ENCODE measurements at places on chromosomes 5 and 9.

GRCh38 chr5:44875661-44876605 is 67.2 kb downstream of the MRPS30 start:
- no peak for DNase-seq

DNA sequence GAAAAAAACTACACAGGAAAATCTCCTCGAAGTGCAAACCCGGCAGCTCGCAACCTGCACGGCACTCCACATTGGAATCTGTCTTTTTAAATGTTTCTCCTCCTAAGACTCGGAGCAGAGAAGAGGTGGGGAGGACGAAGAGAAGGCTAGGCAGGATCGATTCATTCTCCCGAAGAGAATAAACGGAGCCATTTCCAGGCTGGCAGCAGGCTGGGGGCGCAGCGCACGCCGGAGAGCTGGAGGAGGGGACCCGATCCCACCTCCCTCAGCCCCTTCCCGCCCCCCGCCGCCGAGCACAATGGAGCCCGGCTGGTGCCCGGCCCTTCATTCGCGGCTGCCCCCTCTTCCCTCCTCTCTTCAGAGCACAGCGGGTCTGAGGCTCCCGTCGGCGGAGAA is 628 bp downstream of the HOMER1 start:
- no peak for DNase-seq

DNA sequence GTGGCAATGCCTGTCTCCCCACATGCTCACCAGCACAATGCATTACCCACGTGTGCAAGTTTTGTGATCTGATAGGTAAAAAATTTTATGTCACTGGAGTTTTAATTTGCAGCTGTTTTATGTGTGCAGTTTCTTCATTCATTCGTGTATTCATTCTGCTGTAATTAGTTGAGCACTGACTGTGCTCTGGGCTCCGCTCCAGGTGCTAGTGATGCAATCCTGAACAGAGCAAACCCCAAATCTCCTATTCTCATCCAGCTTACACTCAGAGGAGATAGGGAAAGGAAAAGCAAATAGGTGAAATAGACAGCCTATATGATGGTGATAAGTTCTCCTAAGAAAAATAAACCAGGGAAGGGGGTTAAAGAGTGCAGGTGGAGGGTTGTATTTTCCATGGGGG is 148.4 kb downstream of the TENT4A start:
- no peak for DNase-seq

DNA sequence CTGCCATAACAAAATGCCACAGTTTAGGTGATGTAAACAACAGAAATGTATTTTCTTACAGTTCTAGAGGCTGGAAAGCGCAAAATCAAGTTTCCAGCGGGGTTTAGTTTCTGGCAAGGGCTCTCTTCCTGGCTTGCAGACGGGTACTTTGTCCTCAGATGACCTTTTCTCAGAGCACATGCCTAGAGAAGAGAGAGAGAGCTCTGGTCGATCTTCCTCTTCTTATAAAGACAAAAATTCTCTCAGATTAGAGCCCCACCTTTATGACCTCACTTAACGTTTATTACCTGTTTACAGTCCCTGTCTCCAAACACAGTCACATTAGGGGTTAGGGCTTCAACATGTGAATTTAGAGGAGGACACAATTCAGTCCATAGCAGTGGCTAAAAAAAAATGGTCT is 119.7 kb downstream of the CETN3 start:
- DNase-seq, result no peak

DNA sequence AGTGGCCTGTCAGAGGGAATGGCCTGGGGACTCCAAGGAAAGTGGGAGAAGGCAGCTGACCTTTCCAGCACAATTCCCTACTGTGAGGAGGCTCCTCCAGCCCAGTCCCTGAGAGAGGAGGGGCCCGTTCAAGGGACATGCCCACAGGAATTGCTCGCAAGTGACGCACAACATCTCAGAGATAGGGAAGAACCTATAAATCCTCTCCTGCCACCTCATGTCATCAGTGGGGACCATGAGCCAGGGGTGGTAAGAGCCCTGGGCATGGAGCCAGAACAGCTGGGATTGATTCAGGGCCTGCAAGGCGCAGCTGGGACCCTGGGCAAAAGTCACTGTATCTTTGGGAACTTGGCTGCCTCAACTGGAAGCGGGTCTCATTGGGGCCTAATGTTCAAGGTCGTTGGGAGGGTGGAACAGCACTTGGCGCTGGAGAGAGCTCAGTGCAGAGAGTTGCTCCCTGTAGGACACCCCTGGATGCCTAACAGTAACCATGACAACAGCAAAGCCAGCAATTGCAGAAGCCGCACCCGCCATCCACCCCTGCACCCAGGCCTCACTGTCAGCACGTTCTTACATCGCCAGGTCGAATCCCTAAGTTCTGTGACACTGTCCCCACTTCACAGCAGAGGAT is 41.3 kb upstream of the ORM1 start:
- DNase-seq, result no peak

DNA sequence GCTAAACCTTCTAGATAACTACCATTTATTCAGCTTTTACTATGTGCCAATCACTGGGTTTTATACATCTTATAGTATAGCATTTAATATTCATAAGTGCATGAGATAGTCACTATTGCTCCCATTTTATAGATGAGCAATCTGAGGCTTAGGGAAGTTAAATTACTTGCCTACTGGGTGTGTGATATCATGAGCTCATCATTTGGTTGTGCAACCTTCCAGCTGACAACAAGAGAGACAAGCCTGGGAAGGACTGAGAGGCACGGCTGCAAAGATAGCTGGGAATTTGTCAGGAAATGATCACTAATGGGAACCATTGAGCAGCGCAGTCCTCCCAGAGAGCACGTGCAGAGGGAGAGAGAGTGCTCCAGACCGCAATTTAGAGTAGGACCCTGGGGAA is 481.6 kb upstream of the KIF2A start:
- no peak for DNase-seq

- DNase-seq, result no peak
Measured at GRCh38 chr9:37421914-37422288, 595 bp upstream of the GRHPR start.

- DNase-seq, result no peak
Measured at GRCh38 chr5:69271376-69271775, 36.7 kb downstream of the CDK7 start.

DNA sequence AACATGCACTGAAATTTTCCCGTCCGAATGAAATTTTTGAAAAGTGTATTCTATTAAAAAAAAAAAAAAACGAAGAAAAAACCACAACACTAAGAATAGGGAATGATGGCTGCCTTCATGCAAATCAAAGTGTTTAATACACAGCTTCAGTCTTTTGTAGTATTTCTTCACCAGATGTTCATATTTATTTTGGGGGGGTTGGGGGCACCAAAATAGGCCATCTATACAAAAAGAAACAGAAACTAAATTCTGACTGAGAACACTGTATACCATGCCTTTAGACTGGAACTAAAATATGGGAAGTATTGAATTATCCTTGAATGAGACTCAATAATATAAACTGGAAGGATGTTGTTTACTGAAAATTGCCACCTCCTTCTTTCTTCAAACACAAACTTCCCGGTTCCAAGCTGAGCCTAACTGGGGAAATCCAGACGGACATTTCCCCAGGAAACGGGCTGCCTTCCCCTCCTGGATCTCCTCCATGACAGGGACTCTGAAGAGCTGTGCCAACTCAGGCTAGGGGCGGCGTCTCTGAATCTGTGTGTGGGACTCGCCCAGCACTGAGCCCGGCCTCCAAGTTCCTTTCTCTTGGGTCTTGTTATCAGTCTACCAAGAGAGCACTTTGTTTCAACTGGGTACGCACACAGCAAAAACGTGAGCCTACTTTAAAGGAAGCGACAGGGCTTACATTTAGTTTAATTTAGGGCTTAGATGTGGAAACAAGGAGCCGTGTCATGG is 511.3 kb upstream of the ADAMTS16 start:
- DNase-seq, result no peak

DNA sequence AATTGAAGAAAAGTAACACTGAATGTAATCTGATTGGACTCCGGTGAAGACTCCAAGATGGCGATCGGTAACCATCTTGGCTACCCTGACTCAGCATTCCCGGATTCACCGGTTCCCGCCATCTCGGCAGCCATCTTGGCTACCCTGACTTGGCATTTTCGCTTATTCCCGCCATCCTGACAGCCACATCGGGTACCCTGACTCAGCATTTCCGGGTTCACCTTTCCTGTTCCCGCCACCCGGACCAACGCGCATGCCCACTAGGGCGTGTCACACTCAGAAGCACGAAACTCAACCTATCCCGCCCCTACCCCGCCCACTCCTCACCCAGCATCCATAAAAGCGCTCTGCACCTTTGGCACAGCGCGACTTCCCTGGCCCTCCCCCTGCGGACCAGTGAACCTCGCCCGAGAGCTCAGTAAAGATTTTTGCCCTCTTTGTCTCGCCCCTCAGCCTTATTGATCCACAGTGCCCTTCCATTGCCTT is 17.2 kb downstream of the SPTLC1 start:
- DNase-seq, result no peak

DNA sequence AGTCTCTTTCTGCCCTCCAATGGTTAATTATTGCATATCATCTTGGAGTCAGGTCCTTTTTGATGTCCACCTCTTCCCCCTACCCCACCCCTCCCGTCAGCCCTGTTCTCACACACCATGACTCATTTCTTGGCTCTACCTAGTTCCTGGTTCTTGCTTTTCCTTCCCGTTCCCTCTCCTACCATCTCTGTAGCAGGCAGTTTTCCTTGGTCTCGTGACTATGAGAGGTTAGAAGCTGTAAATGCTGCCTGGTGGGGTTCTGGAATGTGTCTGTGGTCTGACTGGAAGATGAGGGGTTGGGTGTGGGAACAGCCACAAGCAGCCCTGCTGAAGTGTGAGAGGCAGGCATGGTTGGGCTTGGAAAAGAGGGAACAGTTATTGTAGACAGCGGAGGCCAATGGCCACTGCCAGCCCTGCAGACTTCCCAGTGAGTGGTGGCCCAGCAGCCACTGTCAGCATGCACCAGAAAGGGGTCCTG is 18.2 kb downstream of the SLC22A5 start:
- no peak for DNase-seq

DNA sequence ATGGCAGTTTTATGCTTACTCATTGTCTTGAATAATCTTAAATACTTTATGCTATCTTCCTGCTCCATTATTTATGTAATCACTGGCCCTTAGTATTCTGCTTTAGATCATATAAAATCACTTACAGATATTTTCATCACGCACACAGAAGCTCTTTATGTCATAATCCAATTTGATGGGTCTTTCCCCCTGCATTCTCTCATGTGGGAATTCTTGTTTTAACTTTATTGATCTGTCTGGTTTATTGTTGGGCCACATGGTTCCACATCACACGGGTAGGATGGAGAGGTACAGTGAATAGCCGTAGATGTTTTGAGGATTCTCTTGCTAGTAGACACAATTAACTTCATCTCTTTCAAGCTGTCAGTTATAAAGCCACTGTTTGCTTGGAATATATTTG is 27.0 kb downstream of the PLPPR1 start:
- DNase-seq, result no peak

DNA sequence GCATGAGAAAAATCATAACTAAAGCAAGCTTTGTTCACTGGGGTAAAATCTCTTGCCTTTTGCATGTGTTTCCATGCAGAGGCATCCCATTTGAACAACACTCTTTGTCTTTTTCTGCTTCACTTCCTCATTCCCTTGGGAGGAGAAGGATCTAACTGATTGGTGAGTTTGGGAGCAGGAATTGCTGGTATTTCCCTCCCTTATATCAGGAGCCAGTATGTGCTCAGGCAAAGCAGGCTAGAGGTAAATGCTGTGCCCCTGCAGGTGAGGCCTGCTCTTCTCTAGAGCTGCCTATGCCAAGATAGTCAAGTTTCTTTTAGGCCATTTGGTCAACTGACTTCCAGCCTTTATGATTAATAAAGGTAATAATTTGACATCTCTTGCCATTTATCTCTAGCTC is 179.9 kb downstream of the COX7C start:
- no peak for DNase-seq

DNA sequence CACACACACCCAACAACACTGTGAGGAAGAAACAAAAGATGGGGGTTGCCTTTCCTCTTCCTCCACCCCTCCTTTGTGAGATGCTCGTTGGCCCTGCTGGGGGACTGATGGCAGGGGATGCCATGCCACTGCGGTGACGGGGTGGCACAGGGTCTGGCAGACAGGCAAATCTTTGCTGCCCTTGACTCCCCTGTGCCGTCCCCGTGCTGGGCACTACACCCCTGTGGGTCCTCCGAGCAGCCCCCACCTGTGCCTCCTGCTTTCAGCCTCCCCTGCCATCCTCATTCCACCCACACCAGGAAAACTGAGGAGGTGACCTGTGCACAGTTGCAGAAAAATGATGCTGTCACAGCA is 40.2 kb upstream of the IER5L start:
- no peak for DNase-seq

- DNase-seq, result no peak
Measured at GRCh38 chr9:6708732-6709131, 49.0 kb upstream of the KDM4C start.

DNA sequence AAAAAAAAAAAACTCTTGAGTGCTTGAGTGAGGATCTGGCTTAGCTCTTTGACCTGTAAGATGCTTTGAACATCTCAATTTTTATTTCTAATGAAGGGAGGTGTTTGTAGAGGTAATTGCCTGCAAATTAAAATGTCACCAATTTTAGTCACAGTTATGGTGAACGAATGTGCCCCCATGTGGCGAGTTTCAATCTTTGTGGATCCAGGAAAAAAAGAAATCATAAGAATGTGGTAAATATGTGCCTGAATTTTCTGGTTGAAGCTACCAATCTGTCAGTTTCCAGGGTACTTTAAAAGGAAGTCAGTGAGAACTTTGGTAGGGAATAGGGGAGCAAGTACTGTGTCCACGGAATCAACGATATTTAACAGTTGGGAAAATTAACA is 1772.4 kb upstream of the CDH9 start:
- DNase-seq, result no peak

GRCh38 chr9:33320568-33321261 is 30.4 kb downstream of the NFX1 start:
- DNase-seq, result no peak

- DNase-seq, result no peak
Measured at GRCh38 chr9:124818431-124819281, 34.6 kb upstream of the WDR38 start.

- no peak for DNase-seq
Measured at GRCh38 chr9:132585954-132586829, 3.8 kb downstream of the BARHL1 start.

GRCh38 chr9:24572406-24572805 is 26.7 kb upstream of the IZUMO3 start:
- DNase-seq, result no peak

Data from NCI-H2081 treated with DMSO at 0.1 percent for 48 hours (cell line).